ENCODE measurements at places on chromosomes 2 and 18.

DNA sequence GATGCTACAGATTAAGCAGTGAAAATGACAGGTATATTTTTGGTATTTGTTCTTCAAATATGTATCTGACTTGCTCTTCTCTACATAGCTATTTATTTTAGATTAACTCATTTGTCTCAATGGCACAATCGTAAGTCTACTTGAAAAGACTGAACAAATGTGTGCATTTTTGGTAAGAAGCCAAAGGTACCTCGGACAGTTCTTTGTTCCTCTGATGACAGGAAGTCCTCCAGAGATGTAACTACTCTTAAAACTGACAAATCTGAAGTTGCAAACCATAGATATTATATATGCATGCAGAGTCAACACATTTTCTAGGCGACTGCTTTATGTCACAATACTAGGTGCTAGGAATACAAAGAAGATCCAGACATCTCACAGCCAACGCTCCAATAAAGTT lies 36.7 kb downstream of the NDUFAF7 start:
- no peak for DNase-seq

GRCh38 chr2:13583609-13584008 lies 866.9 kb downstream of the TRIB2 start:
- DNase-seq, result no peak

GRCh38 chr2:118638453-118638852 lies 209.0 kb downstream of the EN1 start:
- DNase-seq, result no peak

DNA sequence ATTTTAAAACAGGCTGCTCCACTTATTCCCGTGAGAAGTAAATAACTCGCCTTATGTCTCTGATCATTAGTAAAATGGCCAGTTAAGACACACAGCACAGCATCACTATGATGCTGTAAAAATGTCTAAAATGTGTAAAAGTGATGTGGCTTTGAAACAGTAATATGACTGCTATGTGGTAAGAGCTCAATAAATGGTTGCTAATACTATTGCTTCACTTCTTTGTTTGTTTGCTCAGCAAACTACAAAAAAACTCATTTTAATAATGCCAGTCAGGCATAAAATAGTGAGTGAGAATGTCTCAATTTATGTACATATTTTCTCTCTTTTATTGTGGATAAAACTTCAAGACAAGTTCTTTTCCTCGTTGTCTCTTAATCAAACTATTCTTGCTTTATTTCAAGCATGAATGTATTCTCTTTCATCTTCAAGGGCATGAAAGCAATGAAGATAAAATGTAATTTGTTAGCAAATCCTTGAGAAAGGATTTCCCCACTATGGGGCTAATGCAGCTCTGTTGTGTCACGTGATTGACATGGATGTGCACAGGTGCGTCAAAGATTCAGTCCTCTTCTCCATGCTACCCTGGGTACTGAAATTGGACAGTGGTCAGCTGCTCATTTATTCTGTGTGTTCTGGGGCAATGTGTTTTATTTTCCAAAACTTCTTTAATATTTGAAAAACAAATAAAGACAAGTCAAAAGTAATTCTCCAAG lies 387.2 kb downstream of the TRIB2 start:
- DNase-seq, result no peak

DNA sequence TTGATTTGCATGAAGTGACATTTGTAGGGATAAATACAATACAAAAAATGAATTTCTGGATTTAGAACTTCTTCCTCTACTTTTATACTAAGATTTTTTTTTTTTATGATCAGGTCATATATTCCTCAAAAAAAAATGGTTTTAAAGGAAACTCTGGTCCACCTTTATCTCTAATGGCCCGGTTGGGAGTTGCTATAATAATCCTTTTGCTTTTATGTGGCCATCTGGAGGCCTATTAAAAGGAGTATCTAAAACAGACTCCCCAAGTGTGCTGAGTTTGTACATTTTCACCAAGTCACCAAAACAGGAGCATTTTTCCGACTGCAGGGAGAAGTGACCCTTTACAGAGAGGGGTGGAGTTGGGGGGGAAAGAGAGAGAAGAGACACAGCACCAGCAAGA lies 329.2 kb upstream of the FIGN start:
- DNase-seq, result no peak

GRCh38 chr2:204871231-204871953 lies 326.1 kb downstream of the PARD3B start:
- DNase-seq, result no peak

- DNase-seq, result no peak
Measured at GRCh38 chr2:142694282-142694681, 183.2 kb upstream of the KYNU start.

GRCh38 chr2:150860301-150860700 lies 372.8 kb upstream of the RND3 start:
- no peak for DNase-seq

DNA sequence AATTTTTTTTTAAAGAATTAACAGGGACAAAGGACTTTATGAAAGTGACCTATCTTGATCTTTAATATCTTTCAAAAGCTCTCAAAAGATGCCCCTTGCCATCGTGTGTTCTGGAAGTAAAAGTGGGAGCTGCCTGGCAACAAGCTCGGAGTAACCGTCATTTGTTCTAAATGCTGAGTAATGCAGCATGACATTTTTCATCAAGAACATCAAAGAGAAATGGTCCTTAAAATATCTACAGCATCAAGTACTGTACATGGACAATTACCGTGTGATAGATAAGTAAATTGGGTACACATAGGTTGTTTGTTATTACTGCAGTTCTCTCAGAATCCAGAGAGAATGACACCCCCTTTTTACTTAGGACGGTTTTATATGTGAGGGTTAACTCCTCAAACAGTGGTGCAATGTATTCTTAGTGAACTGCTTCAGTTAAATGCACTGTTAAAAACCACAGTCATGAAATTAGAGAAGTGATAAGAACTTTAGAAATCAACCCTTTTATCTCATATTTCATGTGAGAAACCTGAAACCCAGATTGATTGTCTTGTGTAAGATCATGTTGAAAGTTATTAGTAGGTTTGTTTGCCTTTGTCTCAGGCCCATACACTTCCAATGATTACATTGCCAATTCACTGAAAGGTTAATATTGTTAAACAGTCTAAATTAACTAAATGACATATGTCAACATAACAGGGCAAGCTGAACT lies 90.6 kb upstream of the HNMT start:
- no peak for DNase-seq

DNA sequence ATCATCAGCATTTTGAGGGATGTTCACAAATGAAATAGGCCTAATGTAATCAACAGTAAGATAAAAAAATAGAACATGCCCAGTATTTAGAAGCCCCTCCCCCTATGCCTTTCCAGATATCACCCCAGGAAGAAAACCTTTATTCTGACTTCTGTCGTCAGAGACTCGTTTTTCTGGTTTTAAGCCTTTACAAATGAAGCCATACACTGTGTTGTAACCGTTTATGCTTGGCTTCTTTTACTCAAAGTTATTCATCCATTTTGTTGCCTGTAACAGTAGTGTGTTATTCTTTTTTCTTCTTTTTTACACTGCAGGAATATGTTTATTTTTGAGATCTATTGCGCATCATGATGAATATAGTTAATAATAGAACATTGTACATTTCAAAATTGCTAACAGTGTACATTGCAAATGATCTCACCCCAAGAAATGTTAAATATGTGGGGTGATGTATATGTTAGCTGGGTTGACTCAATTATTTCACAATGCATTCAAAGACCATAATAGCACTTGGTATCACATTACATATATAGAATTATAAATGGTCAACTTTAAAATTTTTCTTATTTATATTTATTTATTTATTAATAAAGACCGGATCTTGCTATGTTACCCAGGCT lies 28.1 kb upstream of the PNPT1 start:
- no peak for DNase-seq

DNA sequence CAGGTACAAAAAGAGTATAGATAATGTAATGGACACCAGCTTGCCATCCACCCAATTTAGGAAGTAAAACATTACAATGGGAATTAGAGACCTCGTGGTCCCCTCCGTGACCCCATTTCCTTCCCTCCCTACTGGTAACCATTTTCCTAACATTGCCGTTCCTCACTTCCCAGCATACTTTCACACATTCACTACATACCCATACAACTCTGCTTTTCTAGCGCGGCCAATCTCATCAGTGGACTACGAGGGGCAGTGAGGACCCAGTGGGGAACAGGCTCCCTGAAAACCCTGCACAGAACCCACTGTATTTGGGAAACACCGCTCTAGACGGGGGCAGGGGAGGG lies 1.1 kb downstream of the ENOSF1 start:
- no peak for DNase-seq

- DNase-seq, result no peak
Measured at GRCh38 chr2:222827417-222827816, 33.4 kb upstream of the ACSL3 start.

DNA sequence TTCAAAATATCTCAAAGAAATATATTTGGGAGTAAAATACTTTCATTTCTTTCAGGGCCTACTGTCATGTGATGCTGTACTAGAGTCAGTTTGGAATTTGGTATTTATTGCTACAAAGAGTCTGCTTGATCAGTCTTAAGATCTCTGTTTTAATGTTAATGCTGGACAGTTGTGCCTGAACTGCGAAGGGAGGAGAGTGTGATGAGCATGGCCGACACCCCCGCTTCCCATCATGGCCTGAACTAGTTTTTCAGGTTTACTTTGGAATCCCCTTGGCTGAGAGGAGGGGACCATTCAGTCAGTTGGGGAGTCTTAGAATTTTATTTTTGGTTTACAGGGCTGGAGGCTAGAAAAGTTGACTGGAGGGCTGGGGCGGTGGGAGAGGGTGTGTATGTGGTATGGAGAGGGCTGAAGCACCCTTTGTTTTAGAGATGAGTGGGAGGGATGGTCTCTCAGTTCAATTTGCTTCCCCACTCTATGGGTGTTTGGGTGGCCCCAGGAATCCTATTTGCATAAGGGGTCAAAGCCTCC lies 20.9 kb upstream of the TEX44 start:
- DNase-seq, result no peak

GRCh38 chr2:195864316-195864715 lies 204.3 kb downstream of the DNAH7 start:
- no peak for DNase-seq

DNA sequence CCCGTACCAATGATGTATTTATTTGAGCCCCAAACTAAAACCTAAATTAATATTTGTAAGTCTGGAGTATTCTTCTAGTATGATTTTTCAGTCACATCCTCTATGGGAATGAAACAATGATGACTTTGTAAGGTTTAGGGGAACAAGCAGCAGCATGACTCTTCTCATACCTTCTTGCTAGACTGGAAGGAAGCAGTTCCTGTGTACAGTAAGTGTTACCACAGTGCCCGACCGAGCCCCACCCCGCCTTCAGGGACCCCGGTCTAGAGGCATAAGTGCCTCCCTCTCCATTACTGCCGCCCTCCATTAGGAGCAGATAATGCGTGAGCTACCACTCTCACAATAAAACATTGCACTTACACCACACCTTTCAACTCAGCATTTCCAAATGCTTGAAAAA lies 599.3 kb downstream of the ARHGAP15 start:
- no peak for DNase-seq

DNA sequence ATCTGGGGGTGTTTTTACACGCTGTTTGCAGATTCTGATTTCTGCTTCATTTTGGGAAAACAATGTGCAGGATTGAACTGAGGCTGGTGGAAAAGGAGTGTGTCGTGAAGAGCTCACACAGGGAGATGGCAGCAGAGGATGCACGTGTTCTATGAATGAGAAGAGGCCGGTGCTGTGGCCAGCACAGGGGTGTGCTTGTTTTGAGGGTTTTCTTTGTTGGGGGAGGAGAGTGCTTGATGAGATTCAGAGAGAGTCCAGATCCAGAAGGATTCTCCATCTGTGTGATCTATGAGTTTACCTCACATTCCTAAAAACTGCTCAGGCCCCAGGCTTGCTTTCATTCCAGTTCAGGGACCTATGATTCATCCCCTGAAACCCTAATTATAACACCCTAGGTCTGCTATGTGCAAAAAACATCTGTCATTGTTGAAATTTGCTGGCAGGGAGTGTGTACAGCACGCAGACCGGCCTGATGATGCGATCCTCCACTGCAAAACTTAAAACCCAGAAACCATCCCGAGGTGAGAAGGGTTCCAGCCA lies 12.1 kb downstream of the TGFA start:
- no peak for DNase-seq

GRCh38 chr2:106339132-106339531 lies 129.1 kb downstream of the RGPD3 start:
- DNase-seq, result no peak

DNA sequence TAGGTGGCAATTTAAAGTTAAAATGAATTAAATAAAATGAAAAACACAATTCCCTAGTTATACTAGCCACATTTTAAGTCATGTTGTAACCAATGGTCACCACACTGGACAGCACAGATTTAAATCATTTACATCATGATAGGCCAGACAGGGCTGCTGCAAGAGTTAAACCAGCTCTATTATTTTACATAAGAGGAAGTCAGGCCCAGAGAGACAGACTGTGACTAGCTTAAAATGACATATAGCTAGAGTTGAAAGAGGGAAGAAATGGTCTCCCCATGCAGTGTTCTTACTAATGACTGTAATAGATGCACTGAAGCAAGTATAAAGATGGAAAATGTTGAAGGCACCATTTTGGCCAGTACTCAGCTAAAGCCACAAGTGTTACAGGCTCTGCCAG lies 69.6 kb downstream of the SLC66A3 start:
- no peak for DNase-seq

DNA sequence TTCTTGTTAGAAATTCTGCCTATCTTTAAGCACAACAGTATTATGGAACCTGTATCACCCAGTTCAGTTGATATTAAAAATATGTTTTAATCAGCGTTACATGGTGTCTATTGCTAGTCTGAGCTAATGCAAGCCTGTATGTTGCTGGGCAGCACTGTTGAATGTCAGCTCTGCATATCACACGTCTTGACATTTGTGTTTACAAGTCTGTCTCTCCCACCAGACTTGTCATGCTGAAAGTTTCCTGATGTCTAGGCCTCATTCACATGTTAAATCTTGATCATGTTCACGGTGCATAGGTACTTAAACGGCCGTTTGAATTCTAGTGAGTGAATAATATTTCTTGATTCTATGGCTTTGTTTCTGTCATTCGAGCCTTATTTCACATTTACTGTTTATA lies 385.0 kb downstream of the SOCS6 start:
- no peak for DNase-seq

- no peak for DNase-seq
Measured at GRCh38 chr2:157468931-157469708, 25.2 kb upstream of the CYTIP start.
